ENCODE measurements at places on chromosomes 1 and 21.

DNA sequence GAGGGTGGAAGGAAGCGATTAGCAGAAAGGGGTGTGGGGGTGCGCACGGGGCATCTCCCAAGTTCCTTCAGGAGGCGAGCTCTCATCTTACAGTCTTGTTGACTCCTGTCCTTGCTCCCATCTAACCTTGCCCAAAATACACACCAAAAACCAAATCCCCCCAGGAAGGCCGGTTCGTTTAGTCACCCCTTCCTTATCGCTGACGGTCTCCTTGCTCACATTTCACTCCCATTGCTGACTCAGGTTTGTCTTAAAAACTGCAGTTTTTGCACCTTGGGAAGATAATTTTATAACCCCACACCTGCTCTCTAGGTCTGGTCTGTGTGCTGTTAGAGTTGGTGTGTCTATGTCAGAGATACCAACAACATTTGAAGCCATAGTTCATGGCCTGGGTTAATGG lies 68.1 kb upstream of the F3 start:
- no peak for DNase-seq

GRCh38 chr1:164583196-164583595 lies 24.2 kb downstream of the PBX1 start:
- no peak for DNase-seq

GRCh38 chr1:186996816-186997215 lies 168.1 kb downstream of the PLA2G4A start:
- DNase-seq: no peak

DNA sequence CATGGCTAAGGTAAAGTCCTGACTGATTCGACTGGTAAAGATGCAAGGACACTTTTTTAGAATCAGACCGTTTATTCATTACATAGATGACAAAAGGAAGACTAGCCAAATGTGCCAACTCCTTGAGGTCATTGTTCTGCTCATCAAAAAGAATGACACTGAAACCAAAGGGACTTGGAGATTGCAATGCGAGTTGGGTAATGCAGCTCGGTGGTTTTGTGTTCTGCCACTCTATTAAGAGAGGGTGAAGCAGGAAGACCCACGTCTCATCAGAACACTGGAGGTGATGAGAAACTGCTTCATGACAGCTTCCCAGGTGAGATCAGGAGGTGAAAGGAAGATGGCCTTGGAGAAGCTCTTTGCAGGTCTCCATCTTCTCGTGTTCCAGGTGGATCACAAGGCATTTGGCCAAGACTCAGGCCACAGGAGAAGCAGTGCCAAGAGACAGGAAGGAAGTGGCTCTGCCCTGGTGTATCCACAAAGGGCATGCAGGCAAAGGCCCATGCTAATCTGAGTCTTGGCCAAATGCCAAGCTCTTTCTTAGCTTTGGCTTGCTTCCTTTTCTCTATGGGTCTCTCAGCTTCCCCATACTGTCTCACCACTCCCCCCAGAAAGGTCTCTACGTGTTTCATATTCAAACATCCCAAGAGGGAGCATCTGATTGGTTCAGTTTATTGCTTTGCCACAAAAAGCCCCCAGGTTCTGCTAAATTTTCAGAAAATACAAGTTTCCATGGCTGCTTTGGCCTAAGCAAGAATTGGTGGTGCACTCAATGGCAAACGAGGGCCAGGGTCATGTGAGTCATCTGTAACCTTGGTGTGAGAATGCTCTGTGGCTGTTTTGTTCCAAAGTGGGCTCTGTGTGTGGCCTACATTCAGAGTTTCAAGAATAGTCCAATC lies 5.7 kb upstream of the CCT8 start:
- peak; percentile 54 for DNase-seq

- no peak for DNase-seq
Measured at GRCh38 chr1:111320066-111320879, 29.6 kb downstream of the CHIA start.

- DNase-seq: no peak
Measured at GRCh38 chr1:234778221-234779159, 168.5 kb upstream of the IRF2BP2 start.

DNA sequence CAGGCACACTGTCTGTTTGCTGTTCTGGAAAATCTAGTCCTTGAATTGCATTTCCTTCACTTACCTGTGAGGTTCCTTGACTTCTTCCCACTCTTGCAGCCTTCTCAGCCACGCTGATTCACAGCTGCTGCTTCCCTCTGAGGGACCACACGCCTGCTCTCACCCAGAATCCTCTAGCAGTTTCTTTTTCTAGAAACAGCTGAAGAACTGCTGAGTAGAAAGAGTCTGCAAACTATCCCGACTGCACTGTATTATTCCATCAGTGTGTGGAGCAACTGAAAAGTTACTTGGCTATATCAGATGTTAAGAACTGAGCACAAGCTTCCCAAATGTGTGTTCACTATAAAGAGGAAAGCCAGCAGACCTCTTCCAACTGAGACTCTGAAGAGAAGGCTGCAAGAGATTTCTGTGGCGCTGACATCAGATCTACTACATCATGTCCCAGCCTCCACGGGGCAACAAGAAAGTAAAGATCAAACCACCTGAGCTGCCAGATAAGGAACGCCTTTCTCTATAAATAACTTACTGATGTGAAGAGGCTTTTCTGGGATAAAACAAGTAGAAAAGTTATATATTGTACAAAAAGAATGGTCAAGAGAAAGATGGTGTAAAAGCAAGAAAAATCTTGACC lies 226.6 kb downstream of the RERE start:
- DNase-seq: no peak

GRCh38 chr1:230246551-230246950 lies 179.5 kb downstream of the GALNT2 start:
- no peak for DNase-seq

GRCh38 chr1:54745864-54746263 lies 18.5 kb downstream of the PARS2 start:
- DNase-seq: no peak

DNA sequence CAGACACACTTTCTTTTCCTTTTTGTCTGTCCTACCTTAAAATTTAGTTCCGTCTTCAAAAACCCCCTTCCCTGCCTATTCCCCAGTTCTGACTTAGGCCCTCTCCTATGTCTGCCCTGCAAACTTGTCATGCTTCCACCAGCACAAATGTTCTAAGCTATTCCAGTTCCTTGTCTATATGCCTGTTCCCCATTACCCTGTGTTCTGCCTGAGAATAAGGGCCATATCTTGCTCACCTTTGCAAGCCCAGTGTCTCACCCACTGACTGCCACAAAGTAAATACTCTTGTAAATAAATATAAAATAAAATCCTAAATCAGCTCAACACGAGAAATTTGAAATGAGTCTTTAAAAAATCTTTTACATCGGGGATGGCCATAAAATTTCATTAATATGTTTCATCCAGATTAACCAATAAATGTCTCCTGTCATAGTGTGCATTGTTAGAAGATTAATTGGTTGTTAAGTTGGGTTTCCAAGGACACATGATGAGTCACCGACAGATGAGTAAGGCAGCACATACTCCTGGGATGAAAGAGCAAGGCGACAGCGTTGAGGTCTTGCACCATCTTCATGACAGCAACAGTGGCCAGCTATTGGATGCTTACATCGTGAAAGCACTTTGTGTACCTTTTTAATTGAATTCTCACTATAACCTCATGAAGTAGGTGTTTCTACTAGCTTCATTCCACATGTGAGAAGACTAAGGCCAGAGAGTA lies 92.6 kb upstream of the NGF start:
- no peak for DNase-seq

DNA sequence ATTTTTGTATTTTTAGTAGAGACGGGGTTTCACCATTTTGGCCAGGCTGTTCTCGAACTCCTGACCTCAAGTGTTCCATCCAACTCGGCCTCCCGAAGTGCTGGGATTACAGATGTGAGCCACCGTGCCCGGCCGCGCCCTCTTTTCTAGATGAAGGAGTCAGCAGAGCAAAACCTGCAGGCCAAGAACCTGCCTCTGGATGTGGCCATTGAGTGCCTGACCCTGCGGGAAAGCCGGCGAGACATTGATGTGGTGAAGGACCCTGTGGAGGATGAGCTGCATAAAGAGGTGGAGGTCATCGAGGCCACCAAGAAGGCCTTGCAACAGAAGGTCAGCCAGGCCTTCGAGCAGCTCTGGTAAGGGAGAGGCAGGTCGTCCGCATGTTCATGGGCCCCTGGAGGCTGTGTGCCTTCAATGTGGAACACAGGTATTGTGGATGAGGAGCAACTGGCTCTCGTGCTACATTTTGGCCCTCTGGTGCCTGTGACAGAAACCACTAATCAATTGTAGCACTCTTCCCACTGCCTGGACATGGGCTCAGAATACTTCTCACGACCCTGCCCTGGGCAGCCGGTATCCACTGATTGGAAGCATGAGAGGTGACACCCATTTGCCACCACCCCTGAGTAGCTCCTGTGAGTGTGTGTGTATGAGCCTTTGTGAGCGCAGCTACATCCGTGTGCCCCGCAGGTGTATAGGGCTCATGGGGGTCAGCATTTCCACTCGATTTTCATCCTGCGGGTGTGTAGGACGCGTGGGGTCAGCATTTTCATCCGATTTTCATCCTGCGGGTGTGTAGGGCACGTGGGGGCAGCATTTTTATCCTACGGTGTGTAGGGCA lies 2.0 kb downstream of the TEKT2 start:
- no peak for DNase-seq

DNA sequence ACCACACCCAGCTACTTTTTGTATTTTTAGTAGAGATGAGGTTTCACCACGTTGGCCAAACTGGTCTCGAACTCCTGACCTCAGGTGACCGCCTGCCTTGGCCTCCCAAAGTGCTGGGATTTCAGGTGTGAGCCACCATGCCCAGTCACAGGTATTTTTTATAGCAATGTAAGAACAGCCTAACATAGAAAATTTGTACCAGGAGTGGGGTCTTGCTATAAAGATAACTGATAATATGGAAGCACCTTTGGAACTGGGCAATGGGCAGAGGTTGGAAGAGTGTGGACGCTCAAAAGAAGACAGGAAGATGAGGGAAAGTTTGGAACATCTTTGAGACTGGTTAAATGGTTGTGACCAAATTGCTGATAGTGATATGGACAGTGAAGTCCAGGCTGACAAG lies 99.2 kb downstream of the GDAP2 start:
- no peak for DNase-seq

DNA sequence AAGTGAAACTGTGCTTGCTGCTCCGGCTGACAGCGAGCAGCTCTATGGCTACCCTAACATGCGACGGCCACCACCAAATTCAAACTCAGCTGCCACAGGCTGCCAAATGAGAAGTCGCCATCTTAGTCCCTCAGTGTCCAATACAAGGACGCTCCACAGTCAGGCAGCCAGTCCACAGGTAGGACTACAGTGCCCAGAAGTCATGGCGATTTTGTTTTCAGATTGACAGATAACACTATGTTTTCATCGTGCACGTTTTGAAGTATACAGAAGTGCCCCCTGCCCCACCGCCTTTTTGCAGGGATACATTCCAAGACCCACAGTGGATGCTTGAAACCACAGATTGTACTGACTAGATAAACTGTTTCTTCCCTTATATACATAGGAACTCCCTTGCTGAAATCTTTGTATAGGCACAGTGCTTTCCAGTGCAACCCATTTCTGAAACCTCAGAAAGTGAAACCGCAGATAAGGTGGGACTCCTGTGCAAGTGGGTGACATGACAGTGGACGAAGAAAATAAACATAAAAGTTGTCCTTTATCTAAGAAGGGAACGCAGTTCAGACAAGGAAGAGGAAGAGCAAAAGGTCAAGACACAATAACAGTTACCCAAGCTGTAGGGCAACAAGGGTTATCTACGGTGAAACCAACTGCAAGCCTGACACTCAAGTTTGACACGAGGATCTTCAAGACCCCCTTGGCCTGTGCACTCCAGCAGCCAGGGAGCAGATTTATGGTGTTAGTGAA lies 52.2 kb downstream of the STX6 start:
- no peak for DNase-seq

GRCh38 chr1:234965111-234965510 lies 163.5 kb downstream of the TOMM20 start:
- DNase-seq: no peak

GRCh38 chr1:160658814-160659193 lies 12.0 kb upstream of the SLAMF1 start:
- DNase-seq: no peak

- peak; percentile 62 for DNase-seq
Measured at GRCh38 chr1:202852163-202852904, 36.6 kb downstream of the RABIF start.

DNA sequence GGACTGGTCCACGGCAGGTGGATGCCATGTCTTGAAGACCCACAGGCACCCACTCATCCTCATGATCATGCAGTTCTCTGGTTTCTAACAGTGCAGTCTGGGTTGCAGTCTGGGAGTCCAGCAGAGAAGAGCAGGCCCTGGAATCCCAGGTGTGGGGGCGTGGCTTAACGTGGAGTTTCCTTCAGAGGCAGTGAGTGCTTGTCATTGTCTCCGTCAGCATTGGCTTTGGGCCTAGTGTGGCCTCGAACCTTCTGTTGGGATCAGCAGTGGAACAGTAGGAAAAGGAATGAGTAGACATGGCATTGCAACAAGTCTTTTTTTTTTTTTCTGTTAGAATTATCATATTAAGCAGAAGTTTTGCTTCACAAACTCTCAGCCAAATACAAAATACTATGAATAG lies 12.8 kb downstream of the LGALS8 start:
- no peak for DNase-seq

DNA sequence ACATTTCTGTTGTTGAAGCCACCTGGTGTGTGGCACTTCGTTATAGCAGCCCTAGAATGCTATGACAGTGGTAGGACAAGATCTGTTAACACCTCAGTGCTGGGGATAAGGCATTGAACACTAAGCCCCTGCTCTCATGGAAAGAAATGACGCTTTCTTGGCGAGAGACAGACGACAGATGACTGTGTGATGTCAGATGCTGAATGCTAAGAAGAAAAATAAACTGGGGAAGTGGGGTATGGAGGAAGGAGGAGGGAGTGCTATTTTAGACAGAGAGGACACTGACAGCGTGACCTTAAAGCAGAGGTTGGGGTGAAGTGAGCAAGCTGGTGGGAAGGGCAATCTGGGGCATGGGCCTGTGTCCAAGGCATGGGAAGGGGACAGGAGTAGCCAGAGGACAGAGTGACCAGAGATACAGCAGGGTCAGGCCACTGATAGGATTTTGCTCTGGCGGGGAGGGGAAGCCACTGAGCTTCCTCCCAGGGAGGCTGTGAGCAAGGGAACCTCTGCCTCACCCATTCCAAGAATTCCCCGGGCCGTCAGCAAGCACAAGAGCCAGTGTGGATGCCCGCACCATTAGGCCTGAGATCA lies 15.2 kb downstream of the DOP1B start:
- DNase-seq: no peak

- no peak for DNase-seq
Measured at GRCh38 chr1:152667648-152668047, 4.5 kb downstream of the LCE2D start.

Data from activated CD4-positive, alpha-beta T cell treated with anti-CD3 and anti-CD28 coated beads, Interleukin-2, Interleukin-6, amounts not matched to agents 100 ng/mL and 50 ng/mL, durations not matched to agents 16 hours and 8 hours (primary cell).